ENCODE measurements at places on chromosomes 16 and 17.

DNA sequence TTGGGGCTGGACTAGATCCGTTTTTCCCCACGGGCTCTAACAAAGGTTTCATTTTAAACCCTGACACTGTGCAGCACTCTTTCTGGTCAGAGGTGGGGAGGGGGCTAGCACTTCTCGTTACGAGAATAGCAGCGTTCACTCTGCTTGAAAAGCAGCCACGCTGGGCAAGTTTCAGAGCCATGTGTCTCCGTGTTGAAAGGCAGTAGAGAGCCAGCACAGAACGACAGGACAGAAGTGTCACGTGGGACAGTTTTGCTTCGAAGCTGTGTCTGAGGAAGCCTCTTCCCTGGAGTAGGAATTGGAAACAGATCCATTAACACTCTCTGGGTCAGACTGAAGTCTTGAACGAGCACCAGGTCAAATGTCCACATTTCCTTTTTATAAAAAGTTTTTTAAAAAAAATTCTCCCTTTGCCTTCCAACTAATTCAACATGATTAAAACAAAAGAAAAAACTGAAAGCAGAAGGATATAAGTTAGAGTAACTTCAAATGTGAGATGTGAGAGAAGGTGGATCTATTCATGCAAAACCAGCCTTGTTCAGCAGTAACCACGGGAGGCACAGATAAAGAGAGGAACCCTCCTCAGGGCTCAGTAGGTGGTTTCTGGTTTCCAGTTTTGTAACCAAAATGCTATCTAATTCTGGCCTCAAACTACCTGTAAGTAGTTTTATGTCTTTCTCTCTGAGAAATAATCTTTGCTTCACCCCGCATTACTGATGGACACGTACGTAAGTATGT lies 65.0 kb downstream of the SMG6 start:
- no peak for DNase-seq

- no peak for DNase-seq
These were observed 11.3 kb upstream of the LDHD start for GRCh38 chr16:75127713-75128415.

DNA sequence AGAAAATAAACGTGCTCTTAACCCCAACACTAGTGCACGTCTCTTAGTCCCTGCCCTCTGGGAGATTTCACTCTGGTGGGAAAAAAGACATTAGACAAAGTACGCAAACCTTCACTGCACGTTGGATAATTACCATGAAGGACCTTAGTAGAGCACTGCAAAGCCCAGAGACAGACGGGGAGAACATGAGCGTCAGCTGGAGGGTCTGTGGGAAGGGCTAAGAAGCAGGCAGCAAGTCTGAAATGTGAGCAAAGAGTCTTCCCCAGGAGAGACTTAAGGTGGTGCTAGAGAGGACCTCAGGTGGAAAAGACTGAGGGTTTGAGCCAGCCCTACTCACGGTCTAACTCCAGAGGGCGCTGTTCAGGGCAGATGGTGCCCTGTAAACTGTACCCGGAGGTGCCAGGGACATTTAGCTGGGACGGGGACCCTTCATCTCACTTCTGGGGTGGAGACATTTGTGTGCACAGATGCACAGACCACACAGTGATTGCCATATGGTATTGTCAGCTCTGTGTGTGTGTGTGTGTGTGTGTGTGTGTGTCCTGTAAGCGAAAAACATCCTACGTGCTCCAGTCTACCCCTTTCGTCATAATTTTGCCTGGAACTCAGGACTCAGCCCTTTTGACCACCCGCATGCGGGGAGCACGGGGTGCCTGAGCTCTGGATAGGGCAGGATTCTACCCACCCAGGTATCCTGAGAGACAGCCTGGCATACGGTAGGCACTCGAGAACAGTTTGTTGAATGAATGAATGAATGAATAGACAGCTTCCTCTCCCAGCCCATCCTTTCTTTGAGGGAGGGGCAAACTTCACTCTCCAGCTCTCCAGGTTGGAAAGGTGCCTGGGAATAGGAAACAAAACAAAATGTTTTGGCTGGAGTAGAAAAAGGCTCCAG lies 10.1 kb upstream of the STAC2 start:
- DNase-seq = no peak

GRCh38 chr16:68257251-68257905 lies 6.9 kb upstream of the SLC7A6 start:
- DNase-seq = no peak

DNA sequence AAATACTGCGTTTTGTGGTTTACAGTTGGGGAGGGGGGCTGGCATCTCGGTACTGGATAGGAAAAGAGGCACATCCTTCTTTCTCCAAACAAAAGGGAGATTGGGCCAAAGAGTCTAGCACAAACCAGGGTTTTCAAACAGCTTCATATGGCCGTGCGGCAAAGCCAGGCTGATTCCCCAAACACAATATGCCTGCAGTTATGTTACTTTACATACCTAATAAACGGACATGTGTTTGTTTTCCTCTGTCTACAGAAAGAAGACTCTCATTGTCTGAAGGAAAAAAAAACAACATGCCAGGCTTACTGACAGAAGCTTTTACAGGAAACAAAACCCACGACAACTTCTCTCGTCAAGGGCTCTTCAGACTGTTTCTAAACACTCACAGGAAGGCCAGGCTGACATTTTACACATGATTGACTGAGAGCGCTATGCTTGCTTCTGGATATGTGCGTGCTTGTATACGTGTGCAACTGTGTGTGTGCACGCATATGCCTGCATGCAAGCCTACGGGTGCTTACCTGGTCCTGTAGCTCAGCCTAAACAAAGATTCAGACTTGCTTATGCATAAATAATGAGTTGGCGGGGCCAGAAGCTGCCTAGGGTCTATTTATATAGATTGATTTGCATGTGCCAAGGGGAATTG lies 461.0 kb upstream of the C16orf82 start:
- DNase-seq = no peak

GRCh38 chr16:85569615-85570212 lies 43.4 kb upstream of the GSE1 start:
- DNase-seq = no peak

DNA sequence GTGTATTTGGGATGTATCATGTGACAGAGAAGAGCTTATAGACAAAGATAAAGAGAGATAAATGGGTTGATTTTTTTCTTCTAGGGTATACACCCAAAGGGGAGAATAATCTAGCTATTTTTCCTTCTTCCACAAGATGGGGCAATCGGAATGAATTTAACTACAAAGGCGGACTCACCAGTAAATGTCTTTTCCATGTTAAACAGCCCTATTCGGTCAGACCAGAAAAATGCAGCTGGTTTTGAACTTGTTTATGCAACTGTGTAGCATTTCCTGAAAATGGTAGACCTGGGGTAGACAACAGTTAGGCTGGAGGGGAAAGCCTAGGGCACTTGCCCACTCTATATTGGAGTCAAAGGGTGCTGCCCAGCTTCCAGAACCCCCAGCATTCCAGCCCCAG lies 477.1 kb downstream of the TOX3 start:
- no peak for DNase-seq

- DNase-seq = no peak
These were observed 2.2 kb downstream of the SLC12A3 start for GRCh38 chr16:56866955-56867830.

- DNase-seq = no peak
These were observed 8.3 kb downstream of the EEF2K start for GRCh38 chr16:22214402-22214801.

DNA sequence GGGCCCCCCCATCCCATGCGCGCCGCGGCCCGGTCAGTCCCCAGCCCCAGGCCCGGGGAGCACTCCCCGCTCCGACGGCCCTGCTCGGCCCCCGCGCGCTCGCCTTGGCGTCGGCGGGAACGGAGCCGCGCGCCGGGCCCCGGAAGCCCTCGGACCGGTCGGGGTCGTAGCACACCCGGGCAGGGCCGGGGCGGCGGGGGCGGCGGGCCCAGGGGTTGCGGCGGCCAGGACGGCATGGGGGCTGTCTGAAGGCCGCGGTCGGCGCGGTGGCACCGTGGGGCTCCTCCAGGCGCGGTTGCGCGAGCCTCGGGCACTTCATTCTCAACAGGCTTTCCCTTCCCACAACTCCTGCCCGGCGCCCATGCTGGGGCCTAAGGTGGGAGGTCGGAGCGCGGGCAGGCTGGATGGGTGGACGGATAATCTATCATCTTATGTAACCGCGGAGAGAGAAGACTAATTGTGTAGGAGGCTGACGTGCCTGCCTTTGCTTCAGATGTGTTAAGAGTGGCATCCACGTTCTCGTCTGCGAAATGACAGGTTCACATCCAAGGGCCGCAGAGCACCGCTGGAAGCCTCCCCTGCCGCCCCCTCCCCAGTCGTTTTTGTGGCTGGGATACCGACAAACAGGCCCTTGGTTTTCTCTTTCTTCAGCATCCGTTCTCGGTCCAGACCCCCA lies 708 bp downstream of the BAIAP2 start:
- DNase-seq = no peak

GRCh38 chr17:40935624-40936023 lies 1.8 kb downstream of the KRT23 start:
- no peak for DNase-seq

- DNase-seq = no peak
These were observed 18.5 kb downstream of the RAP1GAP2 start for GRCh38 chr17:2814481-2815341.

- no peak for DNase-seq
These were observed 31.4 kb downstream of the ACTG1 start for GRCh38 chr17:81481073-81481799.

GRCh38 chr17:51946311-51946710 lies 212.2 kb downstream of the CA10 start:
- no peak for DNase-seq

- no peak for DNase-seq
These were observed 64.1 kb upstream of the CACNG4 start for GRCh38 chr17:66900126-66901010.

- no peak for DNase-seq
These were observed 199.5 kb downstream of the ZNF18 start for GRCh38 chr17:11797803-11798202.

GRCh38 chr16:55101026-55101425 lies 170.4 kb downstream of the IRX5 start:
- no peak for DNase-seq

DNA sequence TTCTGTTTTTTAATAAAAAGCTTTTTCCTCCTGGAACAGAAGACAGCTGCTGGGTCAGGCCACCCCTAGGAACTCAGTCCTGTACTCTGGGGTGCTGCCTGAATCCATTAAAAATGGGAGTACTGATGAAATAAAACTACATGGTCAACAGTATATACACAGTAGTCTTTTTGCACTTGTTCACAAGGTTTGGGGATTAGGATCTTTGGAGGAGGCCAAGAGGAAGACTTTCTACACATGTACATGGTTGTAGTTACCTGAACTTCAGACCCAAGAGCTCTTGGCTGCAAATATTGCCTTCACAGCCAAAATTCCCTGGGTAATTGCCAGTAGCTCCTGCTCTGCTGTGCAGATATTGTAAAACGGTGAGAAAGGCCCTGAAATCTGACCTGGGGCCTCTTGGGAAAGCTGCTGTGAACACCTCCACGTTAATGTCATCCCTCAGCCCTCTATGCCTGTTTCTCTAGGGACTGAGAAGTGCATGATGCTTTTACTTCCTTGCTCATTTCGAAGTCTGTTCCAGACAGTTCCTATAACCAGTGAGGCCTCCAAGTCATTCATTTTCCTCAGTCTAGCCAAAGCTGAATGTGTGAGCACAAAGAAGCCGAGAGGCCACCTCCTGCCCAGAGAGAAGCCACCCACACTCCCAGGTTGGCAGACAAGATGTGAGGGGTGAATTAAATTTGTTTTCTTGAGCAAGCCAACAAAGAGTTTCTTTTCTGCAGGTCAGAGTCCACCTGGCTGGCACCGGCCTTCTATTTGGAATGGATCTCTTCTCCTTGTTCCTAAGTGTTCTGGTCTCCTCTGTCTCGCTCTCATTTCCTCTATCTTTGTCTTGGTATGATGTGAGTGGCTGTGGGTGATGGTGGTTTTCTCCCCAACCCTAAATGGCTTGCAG lies 15.9 kb downstream of the ANKRD40 start:
- DNase-seq = no peak

DNA sequence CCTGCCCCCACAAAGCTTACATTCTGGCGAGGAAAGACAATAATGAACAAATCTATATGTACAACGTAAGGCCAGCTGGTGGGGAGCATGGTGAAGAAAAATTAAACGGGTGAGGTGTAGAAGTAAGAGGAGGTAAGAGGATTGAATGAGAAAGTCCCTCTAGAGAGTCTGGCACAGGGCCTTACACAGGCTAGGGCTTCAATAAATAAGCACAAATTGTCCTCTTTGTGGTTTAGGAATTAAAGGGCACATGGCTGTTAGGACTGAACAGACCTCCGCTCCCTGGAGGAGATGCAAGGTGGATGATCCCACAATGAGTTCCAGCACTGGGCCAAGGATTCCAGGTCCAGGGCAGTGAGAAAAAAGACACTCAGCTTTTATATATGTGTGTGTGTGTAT lies 43.1 kb upstream of the HAPSTR1 start:
- DNase-seq = no peak

DNA sequence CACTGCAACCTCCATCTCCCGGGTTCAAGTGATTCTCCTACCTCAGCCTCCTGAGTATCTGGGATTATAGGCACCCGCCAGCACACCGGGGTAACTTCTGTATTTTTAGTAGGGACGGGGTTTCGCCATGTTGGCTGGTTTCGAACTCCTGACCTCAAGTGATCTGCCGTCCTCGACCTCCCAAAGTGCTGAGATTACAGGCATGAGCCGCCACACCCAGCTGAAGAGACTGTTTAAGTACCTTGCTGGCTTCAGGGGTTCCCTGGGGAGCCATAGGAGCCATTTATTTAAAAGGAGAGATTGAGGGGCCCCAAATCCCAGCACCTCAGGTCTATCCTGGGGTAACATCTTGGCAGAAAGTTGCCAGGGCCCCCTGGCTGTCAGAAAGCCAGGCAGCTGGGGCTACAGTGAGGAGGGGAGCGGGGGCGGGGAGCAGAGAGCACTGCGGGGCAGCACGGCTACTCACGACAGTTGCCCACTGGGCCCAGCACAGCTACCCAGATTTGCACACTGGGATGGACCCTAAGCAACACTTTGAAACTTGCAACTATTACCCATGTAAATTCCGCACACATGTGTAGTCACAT lies 1.6 kb downstream of the SNAI3 start:
- DNase-seq = no peak

DNA sequence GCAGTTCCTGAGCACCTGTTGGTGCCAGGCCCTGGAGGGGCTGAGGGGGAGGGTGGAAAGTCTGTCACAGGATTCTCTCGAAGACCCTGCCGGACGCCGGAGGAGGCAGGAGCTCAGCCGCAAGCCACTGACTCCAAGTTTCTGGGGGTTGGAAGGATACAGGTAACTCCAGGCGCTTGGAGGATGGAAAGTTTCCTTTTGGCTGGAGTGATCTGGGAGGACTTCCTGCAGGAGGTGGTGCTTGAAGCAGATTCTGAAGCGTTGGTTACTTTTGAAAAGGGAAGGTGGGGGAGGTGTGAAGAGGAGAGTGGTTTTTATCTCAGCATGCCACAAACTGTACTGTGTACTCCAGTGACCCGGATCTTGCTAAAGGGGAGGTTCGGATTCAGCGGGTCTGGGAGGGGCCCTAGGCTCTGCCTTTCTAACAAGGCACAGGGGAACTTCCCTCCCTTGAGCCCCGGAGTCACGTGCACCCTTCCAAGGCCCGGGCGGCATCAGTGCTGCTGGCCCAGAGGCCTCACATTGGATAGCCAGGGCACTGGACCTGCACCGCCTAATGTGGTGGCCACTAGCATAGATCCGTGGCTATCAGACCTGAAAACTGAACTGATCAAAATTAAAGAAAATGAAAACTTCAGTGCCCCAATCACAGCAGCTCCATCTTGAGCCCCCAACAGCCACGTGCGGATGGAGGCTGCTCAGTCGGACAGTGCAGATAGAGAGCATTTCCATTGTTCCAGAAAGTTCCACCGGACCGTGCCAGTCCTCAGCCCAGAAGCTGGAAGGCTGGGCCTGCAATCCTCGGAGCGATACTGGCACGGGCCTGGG lies 42.2 kb upstream of the GSE1 start:
- DNase-seq = no peak
